Activated CD4-positive, alpha-beta T cell treated with anti-CD3 and anti-CD28 coated beads, Interleukin-2, amount 50 U/mL, for 4 hours (primary cell): ENCODE measurements at places on chromosomes 13 and 19.

DNA sequence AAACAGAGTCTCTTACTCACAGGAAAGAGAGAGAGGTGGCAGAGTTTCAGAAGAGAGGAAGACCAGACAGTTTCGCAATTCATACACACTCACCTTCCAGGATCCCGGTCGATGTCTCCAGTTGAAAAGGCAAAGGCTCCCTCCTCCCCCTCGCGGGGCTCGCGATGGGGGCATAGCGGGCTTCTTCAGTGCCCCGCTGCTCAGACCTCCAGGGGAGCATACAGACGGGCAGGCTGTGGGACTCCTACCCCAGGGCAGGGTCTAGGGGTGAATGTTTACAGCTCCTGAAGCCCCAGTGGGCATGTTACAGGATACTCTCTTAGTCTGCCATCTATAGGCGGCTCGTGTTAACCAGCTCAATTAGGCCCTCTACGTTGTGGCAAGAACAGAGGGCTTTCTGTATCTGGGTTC lies 139.2 kb downstream of the SLITRK5 start:
- DNase-seq, result no peak

GRCh38 chr19:2648528-2648937 lies 54.0 kb downstream of the GNG7 start:
- DNase-seq, result peak; percentile 70

- no peak for DNase-seq
Measured at GRCh38 chr13:42149136-42149535, 100.7 kb downstream of the DGKH start.

DNA sequence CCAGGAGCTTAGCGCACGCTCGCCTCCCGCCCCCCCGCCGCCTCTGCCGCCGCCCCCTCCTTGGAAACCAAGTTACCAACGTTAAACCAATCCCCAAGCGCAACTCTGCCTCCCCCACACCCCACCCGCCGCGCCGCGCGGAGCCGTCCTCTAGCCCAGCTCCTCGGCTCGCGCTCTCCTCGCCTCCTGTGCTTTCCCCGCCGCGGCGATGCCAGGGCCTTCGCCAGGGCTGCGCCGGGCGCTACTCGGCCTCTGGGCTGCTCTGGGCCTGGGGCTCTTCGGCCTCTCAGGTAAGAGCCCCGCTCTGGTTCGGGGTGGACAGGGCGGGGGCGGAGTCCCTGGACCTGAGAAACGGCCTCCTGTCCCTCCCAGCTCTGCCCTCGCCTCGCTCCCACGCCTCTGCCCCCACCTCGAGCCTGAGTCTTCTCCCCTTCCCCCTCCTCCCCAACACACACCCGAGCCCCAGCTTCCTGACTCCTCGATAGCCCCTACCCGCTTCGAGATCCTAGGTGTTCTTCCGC lies at the start of gene ICAM5:
Gene ICAM5, plus strand, starts transcription at position 117 of the 521 bp plus-strand sequence. Its CDS starts 92 bp downstream, at position 209.
- DNase-seq, result peak; percentile 65

- DNase-seq, result no peak
Measured at GRCh38 chr13:105177265-105177900, 1358.1 kb downstream of the EFNB2 start.

GRCh38 chr19:30604657-30605056 lies 232.5 kb downstream of the ZNF536 start:
- no peak for DNase-seq

DNA sequence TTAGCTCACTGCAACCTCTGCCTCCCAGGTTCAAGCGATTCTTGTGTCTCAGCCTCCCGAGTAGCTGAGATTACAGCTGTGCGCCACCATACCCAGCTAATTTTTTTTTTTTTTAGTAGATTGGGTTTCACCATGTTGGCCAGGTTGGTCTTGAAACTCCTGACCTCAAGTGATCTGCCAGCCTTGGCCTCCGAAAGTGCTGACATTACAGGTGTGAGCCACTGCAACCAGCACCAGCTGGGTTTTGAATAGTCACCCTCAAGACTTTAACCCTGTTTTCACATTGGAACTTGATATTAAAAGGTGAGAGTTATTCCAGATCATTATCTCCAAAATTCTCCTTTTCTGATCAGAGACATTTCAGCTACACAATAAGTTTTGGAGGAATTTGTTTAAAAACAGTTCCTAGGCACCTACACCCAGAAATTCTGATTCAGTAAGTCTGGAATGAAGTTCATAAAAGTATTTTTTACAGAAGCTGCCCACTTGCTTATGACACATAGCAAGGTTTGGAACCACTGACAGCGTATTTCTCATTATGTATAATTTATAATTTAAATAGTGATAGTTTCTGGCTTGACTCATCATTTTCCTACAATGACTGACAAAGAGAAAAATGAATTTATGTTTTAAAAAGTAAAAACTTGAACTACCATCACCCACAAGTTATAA lies 417.3 kb downstream of the DIAPH3 start:
- DNase-seq, result no peak

GRCh38 chr19:19645233-19645870 lies 1.9 kb upstream of the GMIP start:
- DNase-seq, result no peak

GRCh38 chr13:31769575-31769974 lies 30.2 kb downstream of the RXFP2 start:
- DNase-seq, result no peak

DNA sequence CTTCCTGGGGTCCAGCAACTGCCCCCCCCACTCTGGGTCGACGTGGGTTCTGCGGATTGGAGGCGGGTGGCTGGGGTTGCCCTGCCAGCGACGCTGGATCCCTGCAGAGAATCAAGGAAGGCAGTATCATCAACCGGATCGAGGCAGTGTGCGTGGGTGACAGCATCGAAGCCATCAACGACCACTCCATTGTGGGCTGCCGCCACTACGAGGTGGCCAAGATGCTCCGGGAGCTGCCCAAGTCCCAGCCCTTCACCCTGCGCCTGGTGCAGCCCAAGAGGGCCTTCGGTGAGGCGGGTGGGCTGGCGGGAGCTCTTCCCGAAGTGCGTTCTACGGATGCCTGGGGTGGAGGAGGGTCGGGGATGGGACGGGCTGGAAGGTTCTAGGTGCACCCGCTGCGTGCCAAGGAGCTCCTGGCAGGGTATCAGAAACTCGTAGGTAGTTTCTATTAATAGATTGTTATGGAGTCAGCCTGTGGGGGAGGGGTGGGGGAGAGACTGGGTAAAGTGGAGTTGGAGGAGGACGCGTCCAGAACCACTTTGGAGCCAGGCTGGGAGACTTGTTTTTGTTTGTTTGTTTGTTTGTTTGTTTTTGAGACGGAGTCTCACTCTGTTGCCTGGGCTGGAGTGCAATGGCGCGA lies 1.5 kb downstream of the GIPC3 start:
- no peak for DNase-seq

GRCh38 chr19:51292971-51293370 lies 18.5 kb upstream of the IGLON5 start:
- no peak for DNase-seq

DNA sequence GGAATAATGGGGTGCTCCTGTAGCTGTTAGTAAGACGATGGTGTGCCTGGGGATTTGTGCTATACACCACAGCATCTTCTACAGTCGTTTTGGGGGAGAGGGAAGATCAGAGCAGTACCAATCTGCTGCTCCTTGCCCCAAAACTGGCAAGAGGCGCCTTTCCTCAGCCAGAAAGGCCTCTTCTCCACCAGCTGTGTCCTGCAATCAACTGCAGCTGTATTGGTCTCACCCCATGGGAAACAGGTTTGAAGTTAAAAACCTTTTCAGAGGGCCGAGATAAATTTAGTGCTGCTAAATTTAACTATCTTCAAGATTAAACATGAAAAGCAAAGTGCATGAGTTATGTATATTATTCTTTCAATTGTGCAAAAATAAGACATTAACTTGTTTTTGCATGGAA lies 1.2 kb upstream of the RNASEH2B start:
- no peak for DNase-seq

GRCh38 chr13:48251611-48252081 lies 18.6 kb downstream of the ITM2B start:
- no peak for DNase-seq

DNA sequence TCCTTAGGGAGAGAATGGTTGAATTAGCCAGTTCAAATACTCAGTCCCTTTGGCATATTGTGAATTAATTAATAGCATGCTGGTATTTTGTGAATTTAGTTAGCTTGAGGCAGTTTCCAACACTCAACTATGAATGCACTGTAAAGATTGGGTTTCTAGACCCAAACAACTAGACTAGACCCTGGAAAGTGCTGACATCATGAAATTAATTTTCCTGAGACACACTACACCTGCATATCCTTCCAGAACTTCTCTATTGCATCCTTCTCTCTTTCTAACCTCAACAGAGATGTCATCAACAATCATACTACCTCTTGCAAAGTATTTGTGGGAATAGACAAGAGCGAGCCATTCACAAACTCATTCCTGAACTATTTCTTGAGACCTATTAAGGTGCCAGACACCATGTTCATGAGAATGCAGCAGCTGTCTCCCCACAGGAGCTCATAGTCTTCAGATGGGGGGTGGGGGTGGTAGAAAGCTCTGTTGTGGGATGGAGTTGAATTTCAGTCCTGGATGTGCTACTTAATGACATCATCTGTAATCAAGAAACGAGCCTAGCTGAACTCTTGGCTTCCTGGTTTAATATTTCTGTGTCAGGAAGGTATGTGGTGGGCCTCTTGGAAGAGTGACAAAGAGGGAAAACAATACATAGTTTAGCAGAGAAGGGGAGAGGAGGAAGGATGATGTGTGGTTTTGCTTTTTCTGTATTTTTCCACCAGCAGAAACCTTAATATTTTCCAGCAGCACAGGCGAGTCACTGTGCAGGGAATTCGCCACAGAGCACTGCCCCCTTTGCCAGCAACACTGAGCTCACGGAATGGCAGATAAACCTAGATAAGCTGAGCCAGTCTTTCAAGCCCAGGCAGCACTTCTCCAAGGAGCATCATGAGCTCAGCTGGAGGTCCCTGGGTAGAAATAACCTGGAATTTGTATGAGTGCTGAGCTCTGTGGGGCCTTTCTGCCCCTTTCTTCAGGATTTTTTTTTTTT lies 53.1 kb upstream of the CYSLTR2 start:
- DNase-seq, result no peak

DNA sequence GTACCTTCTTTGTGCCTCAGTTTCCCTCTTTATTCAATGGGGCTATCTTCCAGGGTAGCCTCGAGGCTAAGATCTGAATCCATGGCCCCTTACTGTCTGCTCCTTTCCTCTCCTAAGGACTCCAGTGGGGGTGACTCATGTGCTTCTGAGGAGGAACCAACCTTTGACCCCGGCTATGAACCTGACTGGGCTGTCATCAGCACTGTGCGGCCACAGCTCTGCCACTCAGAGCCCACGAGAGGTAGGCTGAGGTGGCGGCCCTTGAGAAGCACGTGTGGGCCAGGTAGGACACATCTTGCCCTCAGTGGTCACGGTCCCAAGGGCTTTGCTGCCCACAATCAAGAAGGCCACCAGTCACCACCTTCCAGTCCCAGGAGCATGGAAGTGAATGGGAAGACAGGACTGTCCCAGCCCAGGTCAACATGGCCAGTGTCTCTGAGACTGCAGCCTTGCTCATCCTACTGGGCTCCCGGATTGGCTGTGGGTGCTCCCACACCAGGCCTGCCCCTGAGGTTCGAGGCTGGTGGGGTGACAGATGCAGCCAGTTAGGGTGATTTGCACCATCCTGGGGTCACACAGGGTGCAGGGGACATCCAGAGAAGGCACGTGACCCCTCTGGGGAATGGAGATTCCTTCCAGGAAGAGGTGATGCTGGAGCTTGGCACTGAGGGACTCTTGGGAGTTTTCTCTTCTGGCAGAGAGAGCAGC lies 2.8 kb downstream of the TBC1D17 start:
- DNase-seq, result no peak

DNA sequence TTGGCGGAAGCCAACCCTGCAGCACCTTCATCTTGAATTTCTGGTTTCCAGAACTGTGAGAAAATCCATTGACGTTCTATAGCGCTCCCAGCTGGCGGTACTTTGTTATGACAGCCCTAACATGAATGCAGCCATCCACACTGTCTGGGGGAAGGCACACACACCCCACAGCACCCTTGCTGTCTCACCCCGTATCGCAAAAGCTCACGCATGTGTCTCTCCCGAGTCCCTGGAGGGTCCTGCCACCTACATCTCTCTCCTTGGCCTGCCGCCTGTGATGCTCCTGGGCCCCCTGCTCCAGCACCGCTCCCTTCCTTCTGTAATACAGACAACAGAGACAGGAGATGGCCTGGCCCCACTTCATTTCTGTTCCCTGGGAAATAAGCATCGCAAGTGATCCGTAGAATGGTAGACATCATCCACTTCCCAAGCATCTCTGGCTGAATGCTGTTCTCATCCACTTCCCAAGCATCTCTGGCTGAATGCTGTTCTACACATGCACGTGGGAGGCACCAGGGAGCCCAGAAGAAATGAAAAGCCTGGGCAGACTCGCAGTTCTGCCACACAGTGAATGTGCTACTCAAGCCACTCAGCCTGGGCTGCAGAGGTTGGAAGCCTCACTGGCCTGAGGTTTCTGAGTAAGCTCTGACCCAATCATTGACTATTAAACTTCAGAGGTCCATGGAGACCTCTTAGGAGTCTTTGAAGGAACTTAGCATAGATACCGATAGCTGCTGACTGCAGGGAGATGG lies 29.6 kb downstream of the EPN1 start:
- DNase-seq, result no peak

DNA sequence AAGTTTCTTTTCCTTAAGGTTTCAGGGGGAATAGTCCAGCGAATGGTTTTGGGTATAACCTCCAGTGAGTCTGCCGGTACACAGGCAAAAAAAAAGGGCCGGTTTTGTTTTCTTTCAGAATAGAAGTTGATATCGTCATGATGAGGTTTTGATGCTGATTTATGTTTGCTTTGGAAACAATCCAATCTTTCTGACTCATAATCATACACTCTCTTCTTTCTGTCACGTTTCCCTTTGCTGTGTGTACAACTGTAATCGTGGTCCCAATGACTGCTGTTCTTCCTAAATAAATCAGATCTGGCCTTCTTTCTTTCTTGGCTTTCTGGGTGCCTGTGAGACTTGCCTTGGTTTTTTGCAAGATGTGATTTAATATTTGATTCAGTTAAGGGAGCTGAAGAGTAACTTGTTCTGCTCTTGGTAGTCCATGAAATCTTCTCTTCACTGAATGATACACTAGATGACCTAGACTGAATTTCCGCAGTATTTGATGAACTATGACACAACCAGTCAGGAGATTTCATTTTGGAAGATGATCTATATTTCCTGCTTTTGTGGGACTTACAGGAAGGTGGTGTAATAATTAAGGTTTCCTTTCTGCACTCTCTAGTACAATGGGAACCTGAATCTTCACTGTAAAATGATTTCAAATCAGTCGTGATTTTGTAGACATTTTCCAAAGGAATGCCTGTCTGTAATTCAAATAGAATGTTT lies 34.9 kb upstream of the METTL21C start:
- DNase-seq, result no peak

DNA sequence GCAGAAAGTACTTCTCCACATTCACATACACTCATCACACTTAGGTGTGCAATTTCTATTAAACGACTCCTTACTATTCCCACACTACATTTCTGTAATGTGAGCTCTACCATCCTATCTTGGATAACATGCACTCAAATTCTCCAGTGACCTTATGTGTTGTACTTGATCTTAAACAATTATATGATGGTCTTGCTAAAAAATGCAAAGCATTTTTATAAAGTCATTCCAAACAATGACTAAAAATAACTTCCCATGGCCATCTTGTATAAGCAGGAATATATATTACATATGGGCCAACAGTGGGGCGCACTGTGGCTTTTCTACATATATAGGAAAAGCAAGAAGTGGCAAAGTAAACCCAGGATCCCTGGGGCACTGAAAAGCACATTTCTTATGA lies 155.5 kb downstream of the FLT1 start:
- no peak for DNase-seq

- no peak for DNase-seq
Measured at GRCh38 chr13:32086366-32086765, 54.8 kb downstream of the FRY start.
